ENCODE measurements at places on chromosomes 1 and 21.

GRCh38 chr1:183837062-183837461 is 32.1 kb downstream of the RGL1 start:
- no peak overlapping the region for H3K27ac ChIP-seq
- DNase-seq: no peak
- H3K27me3 ChIP-seq: no peaks in the 10 kb centered on the region
- no peaks in the 10 kb centered on the region for H3K36me3 ChIP-seq
- H3K4me1 ChIP-seq: peaks cover 31% of the 10 kb centered on the region

- no peak overlapping the region for H3K4me3 ChIP-seq
- peaks cover 29% of the 10 kb centered on the region for H3K4me1 ChIP-seq
- no peaks in the 10 kb centered on the region for H3K36me3 ChIP-seq
- H3K27me3 ChIP-seq: no peaks in the 10 kb centered on the region
Observed at GRCh38 chr1:155123801-155124200, 3.9 kb upstream of the EFNA1 start.

DNA sequence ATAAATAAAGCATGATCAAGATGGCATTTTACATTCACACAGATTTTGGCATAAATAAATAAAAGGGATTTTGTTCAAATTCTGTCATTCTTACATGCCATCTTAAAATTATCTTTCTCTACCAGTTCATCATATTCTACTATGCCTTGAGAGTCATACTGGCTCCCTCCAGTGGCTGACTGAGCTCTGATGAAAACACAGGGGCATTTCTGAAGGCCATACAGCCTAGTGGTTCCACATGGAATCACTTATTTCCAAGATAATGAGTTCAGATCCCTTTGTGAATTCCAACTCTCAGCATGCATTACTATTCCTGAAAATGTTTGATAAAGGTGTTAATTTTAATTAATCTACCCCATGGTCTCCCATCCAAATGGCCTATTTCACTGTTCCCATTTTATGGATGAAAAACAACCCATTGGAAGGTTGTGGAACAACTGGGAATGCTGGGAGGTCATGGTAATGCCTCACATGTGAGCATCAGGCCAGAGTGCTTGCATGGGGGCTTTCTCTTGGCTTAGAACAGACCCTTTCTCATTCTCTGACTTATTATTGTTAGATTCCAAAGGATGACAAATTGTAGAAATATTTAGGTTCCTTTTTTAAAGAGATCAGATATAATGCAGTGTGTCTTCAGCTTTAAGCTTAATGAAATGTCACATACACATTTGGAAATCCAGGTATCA is 622.4 kb upstream of the PKN2 start:
- H3K4me1 ChIP-seq: peaks cover 4% of the 10 kb centered on the region
- no peaks in the 10 kb centered on the region for H3K27me3 ChIP-seq
- no peak overlapping the region for H3K4me3 ChIP-seq
- H3K36me3 ChIP-seq: no peaks in the 10 kb centered on the region
- H3K27ac ChIP-seq: no peak overlapping the region

DNA sequence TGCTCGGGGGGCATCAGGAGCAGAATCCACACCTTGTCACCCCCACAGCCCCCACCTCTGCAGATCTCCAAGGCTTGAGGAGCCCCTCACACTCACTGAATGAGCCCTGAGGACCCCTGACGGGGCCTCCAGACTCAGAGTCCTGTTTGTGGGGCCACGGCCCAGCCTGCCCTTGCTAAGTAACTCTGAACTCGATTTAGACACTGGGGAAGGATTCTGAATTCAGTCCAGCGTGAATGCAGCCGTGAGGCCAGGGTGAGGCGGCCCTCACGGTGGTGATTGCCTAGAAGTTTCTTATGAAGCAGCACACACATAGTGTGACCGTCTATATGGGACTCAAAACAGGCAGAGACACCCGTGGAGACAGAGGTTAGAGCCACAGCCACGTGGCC is 58.9 kb upstream of the ADARB1 start:
- H3K4me1 ChIP-seq: peaks cover 13% of the 10 kb centered on the region
- H3K36me3 ChIP-seq: no peaks in the 10 kb centered on the region
- DNase-seq: no peak
- no peak overlapping the region for H3K4me3 ChIP-seq
- no peak overlapping the region for H3K27ac ChIP-seq

- no peaks in the 10 kb centered on the region for H3K27me3 ChIP-seq
- DNase-seq: no peak
- no peak overlapping the region for H3K27ac ChIP-seq
- no peak overlapping the region for H3K4me3 ChIP-seq
- H3K4me1 ChIP-seq: no peaks in the 10 kb centered on the region
Observed at GRCh38 chr1:174200746-174201145, 41.4 kb downstream of the RABGAP1L start.

DNA sequence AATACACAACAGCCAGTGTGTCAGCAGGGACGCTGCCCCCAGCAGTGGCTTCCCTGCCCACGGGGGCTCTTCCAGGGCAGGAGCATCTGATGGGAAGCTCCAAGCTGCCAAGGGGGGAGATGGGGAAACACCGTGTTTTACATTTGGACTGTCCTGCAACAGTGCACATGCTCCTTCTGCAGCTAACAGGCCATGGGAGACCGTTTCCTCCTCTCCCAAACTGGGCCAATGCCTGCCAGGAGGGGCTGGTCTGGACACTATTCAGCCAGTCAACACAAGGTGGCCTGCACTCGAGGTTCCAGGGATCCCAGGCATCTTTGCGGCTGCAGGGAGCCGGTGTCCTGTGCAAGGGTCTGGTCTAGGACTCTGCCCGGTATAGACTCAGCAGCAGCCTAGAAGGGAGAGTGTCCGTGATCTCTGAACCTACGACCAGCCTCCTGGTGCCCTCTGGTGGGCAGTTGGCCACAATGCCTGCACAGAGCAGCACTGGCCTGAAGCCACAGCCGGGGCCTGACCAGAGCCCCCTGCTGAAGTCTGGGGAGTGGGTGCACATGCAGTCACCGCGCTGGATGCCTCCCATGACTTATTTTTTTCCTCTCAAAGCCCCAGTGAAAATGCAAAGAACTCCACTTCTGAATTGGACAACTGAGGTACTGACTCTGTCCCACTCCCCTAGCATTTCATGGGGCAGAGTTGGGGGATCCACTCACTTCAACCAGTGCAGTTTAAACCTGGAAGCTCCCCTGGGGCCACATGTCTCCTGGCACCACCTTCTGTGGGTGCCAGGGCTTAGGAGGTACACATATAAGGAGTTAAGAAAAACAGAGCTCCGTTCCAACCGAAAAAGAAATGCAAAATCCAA is 33.3 kb downstream of the RCC2 start:
- no peaks in the 10 kb centered on the region for H3K4me1 ChIP-seq
- H3K4me3 ChIP-seq: no peak overlapping the region
- DNase-seq: peak; percentile 88
- H3K36me3 ChIP-seq: peaks cover 44% of the 10 kb centered on the region
- H3K27me3 ChIP-seq: no peaks in the 10 kb centered on the region

- no peak overlapping the region for H3K27ac ChIP-seq
- no peaks in the 10 kb centered on the region for H3K4me1 ChIP-seq
- no peak for DNase-seq
- peaks cover 6% of the 10 kb centered on the region for H3K36me3 ChIP-seq
Observed at GRCh38 chr1:8578132-8578877, 239.1 kb downstream of the RERE start.

DNA sequence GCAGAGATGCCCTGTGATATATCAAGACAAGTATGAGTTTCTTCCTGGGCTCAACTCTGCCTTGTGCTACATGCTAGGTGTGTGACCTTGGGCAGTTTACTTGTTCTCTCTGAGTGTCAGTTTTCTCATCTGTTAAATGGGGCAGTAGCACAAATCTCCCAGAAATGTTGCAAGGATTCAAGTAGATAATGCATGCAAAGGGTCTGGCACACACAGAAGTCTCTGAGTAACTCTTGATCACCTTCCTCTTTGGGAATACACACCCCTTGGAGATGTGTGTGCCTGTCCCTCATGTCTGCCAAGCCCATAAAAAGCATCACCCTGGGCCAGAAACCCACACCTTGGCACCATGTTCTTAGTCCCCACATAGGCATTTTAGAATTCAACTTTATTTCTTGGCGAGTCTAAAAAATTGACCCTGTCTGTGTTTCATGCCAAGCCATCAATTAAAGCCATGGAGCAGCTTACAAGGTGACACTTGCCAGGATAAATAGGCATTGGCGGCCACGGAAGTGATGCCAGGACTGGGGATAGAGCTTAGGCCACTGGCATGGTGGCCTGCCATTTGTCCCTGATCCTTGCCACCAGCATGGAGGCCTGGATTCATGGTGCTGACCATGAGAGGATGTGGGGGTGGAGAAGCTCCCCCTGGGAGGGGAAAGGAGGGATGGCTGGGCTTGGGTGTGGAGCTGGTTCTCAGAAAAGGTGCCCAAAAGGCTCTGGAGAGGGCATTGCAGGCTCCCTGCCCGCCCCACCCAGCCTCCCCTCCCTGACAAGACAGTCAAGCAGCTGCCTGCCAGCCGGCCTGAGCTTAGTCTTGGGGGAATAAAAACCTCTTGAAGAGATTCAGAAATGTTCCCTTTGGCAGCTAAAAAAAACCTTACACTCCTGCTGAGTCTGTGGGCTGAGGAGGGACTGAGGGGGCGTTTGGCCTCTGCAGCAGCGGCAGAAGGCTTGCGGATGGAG is 118.0 kb upstream of the IPO9 start:
- DNase-seq: no peak
- H3K36me3 ChIP-seq: no peaks in the 10 kb centered on the region
- no peak overlapping the region for H3K27ac ChIP-seq

DNA sequence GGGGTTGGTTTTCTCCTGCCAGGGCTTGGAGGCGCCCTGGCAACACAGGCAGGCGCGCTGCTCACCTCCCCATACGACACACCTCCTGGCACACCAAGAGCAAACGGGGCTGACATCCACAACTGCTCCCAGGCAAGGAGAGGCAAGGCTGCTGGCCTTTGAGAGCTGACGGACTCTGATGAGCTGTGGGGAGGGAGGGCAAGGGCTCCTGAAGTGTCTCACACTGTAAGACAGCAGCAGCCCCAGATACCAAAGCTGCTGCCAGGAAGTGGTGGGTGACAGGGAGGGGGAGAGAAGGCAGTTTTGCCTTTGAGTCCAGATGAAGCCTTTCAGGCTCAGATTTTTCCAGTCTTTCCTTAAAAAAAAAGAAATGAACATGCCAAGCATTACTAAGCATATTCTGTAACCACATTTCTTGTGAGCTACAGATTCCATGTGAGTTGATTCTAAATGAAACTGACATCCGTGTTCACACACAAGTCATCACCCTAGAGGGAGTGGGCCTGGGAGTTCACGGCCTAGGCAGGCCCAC is 24.3 kb downstream of the PGBD5 start:
- no peaks in the 10 kb centered on the region for H3K27me3 ChIP-seq
- H3K36me3 ChIP-seq: no peaks in the 10 kb centered on the region
- H3K4me1 ChIP-seq: no peaks in the 10 kb centered on the region
- H3K4me3 ChIP-seq: no peak overlapping the region
- no peak overlapping the region for H3K27ac ChIP-seq
- no peak for DNase-seq

DNA sequence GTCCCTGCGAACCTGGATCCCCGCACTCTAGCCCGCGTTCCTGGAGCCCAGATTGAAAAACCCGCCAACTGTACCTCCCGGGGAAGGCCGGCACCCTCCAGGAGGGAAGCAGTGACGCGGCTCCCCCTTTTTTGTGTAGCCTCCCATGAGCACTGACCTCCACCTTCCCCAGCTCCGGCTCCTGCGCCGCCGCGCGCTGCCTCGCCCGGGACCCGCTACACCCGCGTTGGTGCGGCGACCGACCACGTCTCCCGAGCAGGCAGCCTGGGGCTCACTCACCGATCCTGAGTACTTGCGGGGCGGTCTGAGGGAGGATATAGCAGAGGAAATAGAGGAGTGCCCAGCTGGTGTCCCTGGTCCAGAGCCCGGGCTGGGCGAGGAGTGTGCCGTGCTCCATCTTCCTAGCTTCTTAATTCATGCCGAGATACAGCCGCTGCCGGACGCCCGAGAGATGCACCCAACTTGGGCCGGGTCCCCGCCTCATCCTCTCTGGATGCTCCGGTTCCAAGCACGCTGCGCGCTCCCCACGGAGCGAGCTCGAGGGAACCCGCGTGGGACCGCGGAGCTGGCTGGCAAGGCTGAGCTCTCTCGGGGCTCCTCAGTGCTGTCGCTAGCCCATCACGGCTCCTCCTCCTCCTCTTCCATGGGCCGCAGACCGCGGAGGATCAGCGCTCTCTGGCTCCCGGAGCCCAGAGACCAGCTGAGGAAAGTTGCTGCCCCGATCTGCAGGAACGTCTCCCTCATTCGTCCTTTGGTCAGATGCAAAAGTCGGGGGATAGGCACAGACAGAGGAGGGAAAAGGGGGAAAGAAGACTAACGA is 482 bp downstream of the GRIK1 start:
- no peaks in the 10 kb centered on the region for H3K36me3 ChIP-seq
- H3K27me3 ChIP-seq: peaks cover 58% of the 10 kb centered on the region
- peak overlapping the region; percentile 34 for H3K4me3 ChIP-seq
- H3K4me1 ChIP-seq: peaks cover 6% of the 10 kb centered on the region
- DNase-seq: peak; percentile 68

- H3K27me3 ChIP-seq: peaks cover 5% of the 10 kb centered on the region
- H3K36me3 ChIP-seq: no peaks in the 10 kb centered on the region
- peaks cover 8% of the 10 kb centered on the region for H3K4me1 ChIP-seq
- no peak overlapping the region for H3K27ac ChIP-seq
- DNase-seq: peak; percentile 58
Observed at GRCh38 chr1:1442069-1442770, 6.7 kb downstream of the VWA1 start.

- H3K4me1 ChIP-seq: no peaks in the 10 kb centered on the region
- H3K4me3 ChIP-seq: no peak overlapping the region
- H3K36me3 ChIP-seq: no peaks in the 10 kb centered on the region
- no peak for DNase-seq
- no peaks in the 10 kb centered on the region for H3K27me3 ChIP-seq
Observed at GRCh38 chr1:19552291-19553010, 67.1 kb upstream of the CAPZB start.

- H3K27ac ChIP-seq: no peak overlapping the region
- no peak for DNase-seq
- H3K36me3 ChIP-seq: no peaks in the 10 kb centered on the region
- no peaks in the 10 kb centered on the region for H3K27me3 ChIP-seq
Observed at GRCh38 chr21:40194185-40194980, 327.1 kb downstream of the PCP4 start.

- no peak overlapping the region for H3K27ac ChIP-seq
- no peaks in the 10 kb centered on the region for H3K4me1 ChIP-seq
- no peaks in the 10 kb centered on the region for H3K27me3 ChIP-seq
- H3K4me3 ChIP-seq: peak overlapping the region; percentile 27
- H3K36me3 ChIP-seq: no peaks in the 10 kb centered on the region
Observed at GRCh38 chr1:193367863-193368262, 181.4 kb upstream of the B3GALT2 start.

- H3K4me1 ChIP-seq: peaks cover 8% of the 10 kb centered on the region
- DNase-seq: no peak
- no peak overlapping the region for H3K27ac ChIP-seq
- H3K4me3 ChIP-seq: no peak overlapping the region
- peaks cover 31% of the 10 kb centered on the region for H3K36me3 ChIP-seq
Observed at GRCh38 chr1:150869683-150870082, 6.7 kb downstream of the ARNT start.

- no peaks in the 10 kb centered on the region for H3K36me3 ChIP-seq
- no peaks in the 10 kb centered on the region for H3K27me3 ChIP-seq
- DNase-seq: no peak
Observed at GRCh38 chr1:42319128-42319851, 15.7 kb downstream of the FOXJ3 start.

GRCh38 chr1:99619583-99619982 is 26.3 kb upstream of the PALMD start:
- no peak overlapping the region for H3K27ac ChIP-seq
- no peaks in the 10 kb centered on the region for H3K27me3 ChIP-seq
- no peaks in the 10 kb centered on the region for H3K4me1 ChIP-seq
- DNase-seq: no peak
